ENCODE measurements at places on chromosomes 3 and 15. TPM values are rescaled to one million over a fixed set of nuclear protein-coding genes. Genes with fewer than 3 reads are reported as not detected.

SLC2A2 gene
- not detected for total RNA-seq

KCNMB2 gene
- total RNA-seq: not detected

VGLL3 gene
- total RNA-seq: not detected

CD80 gene
- 29.5 TPM for total RNA-seq

GHSR gene
- not detected for total RNA-seq

EPHA6 gene
- not detected for total RNA-seq

VWA5B2 gene
- not detected for total RNA-seq

RPL35A gene
- total RNA-seq: 944 TPM

GOLGA6L10 gene
- 0.95 TPM for total RNA-seq

SLC28A2 gene
- total RNA-seq: not detected

MESP2 gene
- not detected for total RNA-seq

ASB14 gene
- not detected for total RNA-seq

TYRO3 gene
- total RNA-seq: 1.9 TPM

TERC gene
- total RNA-seq: 4.0 TPM

Data from activated CD4-positive, alpha-beta memory T cell treated with anti-CD3 and anti-CD28 coated beads, Interleukin-2, amount 10 ng/mL, durations not matched to agents 7 days and 5 days (primary cell).